ENCODE measurements at places on chromosomes 7 and 10.

DNA sequence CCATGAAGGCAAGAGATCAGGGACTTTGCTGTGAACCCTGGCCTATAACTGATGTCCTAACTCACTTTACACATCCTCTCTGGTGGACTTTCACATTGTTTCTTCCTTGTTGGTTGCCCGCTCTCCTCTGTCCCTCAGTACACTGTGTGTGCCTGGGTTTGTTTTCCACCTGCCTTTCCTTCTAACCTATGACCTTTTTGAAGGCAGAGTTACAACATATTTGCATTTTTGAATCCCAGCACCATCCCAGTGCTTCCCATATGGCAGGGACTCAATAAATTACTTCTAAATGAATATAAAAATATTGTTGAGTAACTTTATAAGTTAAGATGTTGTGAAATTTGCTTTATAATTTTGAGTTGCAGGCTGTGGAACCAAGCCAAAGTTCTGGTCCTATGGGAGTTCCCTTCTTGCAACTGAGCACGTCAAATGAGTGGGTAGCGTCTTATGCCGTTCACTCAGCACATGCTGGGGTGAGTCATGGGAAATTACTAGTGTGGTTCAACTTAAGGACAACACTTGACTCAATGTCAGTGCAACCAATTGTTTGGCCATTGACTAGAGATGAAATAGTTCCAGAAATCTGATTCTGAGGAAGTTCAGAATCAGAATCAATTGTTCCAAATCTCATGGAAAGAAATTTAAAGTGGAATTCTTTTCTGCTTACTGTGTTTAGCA, 250.9 kb downstream of the TWIST1 start:
- DNase-seq: no peak

DNA sequence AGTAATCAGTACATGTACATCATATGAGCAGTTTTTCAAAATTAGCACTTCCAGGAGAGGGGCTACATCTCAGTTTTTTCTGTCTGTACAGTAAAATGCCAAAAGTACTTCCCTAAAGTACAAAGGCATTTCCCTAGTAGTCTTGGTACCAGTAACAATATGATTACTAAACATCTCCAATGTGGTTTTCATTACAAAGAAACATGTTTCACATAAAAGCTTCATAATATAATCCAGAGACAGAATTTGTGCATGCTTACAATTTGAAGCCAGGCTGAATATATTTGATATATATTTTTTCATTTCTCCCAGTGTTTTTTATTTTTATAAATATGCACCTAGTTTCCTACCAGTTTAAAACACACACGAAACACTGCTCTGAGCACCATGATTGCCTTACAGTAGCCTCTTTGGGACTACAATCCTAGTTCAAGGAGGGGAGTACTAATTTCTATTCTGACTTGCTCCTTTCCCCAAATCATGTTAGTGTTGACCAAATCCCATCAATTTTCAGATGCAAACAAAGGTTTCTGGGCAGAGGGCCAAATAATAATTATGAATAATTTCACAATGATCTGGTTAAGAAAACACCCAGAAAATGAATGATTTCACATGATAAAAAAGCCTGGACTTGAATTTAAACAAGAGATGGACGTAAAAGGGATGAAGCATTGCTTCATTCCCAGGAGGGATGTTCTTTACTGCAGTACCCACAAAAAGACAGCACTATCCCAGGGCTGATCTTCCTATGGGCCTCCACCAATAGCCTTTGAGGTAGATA, 201.3 kb downstream of the SLC25A13 start:
- no peak for DNase-seq

- DNase-seq: no peak
Observed at GRCh38 chr10:92268748-92269147, 22.1 kb downstream of the CPEB3 start.

DNA sequence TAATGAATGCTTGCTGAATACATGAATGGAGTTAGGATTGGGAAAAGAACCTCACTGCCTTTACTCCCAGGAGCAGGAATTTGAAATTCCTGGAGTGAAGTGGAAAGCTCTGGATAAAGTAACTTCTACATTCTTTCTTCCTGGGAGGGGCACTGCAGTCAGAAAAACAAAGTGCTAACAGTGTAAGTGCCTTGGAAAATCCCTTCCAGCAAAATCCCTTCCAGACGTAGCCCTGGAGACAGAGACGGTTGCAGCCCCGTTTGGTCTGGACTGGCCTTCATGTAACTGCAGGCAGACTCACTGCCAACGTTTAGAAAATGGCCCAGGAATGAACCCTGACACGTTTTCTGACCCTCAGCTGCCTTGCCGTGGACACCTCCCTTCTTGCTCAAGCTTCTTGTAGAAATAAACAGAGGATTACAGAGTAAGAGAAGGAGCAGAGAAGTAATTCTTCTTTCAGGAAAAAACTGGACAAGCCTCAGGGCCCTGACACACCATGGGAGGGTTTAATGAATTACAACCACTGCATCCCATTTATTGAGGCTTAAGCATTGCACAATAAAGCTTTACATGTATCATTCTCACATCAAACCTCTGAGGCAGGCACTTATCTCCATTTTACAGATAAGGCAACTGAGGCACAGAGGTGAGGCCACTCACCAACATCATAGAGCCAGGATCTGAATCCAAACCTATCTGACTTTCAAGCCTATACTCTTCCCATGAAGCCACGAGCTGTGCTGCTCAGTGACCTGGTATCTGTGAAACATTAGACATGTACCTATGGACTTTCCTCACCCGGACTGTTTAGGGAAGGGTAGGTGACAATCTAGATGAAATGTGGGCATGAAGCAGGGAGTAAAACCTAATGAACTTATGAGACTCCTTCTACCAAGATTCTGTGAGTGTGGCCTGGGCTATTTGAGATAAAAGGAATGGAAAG, 7.8 kb downstream of the ITPRIP start:
- no peak for DNase-seq

DNA sequence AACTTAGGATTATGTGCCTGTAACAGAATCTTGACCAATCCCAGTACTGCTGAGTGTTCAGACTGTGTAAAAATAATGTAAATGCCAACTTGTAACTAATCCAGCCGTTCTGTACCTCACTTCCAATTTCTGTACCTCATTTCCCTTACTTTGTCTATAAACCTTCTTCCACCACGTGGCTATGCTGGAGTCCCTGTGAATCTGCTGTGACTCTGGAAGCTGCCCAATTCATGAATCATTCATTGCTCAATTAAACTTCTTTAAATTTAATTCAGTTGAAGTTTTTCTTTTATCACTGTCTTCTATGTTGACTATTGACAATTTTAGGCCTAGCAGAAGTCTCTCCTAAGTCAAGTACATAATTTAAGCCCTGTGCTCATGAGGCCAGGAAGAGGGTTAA, 215.3 kb upstream of the RHOBTB1 start:
- no peak for DNase-seq

DNA sequence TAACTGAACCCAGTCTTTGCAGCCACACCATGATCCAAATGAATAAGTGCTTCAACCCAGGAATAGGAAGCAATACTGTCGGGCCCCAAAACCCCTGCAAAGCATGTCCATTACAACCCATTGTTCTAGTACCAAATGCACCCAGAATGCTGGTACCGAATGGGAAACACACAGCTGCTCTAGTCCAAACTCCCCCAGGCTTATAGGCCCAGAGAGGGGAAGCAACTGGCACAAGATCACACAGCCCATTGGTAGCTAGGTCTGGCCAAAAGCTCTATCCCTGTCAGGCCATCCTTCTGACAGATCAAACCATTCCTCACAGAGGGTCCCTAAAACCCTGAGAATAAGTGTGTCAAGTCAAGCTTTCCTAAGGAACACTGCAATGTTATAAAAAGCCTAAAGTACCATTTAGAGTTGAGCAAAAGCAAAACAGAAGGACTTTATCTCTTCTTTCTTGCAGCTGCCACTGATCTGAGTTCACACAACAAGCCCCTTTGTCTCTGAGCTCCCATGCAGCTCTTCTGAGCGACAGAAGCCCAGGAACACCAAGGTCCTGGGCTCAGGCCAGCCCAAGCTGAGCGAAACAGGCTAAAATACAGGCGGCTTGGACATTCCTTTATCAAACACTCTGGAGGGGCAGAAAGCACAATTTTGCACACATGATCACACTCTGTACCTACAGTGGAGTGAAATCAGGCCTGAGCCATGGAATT, 116.7 kb downstream of the SGMS1 start:
- DNase-seq: no peak

GRCh38 chr7:11726794-11727155, 105.2 kb downstream of the THSD7A start:
- peak; percentile 30 for DNase-seq

DNA sequence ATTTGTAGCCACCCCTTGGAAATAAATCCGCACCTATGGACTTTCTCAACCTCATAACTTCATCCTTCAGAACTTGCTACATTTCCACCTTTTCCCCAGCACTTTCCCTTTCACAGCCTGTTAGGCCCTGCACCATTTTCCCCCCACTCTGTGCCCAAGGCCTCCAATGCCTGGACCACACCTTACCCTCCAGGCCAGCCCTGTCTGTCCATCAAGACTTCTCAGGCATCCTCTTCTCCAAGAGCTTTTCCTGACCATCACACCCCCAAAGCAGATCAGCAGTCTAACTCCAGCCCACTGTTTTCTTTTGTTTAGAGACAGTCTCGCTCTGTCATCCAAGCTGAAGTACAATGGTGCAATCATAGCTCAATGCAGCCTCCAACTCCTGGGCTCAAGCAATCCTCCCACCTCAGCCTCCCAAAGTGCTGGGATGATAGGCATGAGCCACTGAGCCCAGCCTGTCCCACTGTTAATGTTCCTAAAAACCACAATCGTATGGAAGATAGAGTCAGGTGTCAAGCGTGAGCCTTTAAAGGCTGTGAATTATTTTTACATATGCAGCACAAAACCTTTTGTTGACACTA, 116.8 kb downstream of the PARD3 start:
- no peak for DNase-seq
